SJCRH30 (cell line): ENCODE measurements at places on chromosomes 6 and 20. TPM values are rescaled to one million over a fixed set of nuclear protein-coding genes. Genes with fewer than 3 reads are reported as not detected.
A peak's percentile ranks its signal among the peaks of the same experiment; 100 is the strongest.

DNA sequence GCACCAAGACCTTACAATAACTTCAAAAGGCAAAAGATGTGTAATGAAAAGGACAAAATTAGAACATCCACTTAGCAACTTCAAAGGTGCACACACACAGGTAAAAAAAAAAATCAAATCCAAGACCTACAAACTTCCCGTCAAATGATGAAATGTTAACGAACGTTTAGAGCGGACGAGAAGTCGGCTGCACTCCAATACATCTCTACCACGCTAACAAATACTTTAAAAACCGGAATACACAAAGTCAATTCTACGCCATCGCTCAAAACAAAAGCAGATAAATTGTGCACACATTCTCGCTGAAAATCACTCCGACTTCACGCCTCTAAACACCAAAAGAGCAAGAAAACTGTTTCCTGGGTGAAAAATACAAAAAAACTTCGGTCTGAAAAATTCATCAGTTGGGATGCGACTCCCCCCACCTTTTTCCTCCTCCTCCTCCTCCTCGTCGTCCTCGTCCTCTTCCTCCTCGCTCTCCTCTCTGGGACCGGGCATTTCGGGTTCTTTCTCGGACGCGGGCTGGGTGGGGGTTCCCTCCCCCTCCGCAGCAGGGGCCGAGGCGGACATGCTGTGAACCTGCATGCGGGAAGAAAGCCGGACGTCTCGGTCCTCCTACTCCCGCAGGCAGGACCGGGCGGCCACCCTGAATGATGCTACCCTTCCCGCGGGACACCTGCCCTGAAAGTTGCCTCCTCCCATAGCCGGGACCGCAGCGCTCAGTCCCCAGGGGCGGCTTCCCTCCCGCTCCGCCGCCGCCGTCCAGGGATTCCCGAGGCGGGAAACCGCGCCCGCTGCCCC is 712 bp downstream of the DEK start:
- H3K36me3 ChIP-seq, result peaks cover 34% of the 10 kb centered on the region
- H3K27ac ChIP-seq, result peak overlapping the region; percentile 91
- H3K4me1 ChIP-seq, result peaks cover 10% of the 10 kb centered on the region
- DNase-seq, result no peak
- H3K4me3 ChIP-seq, result peak overlapping the region; percentile 98
- H3K27me3 ChIP-seq, result no peaks in the 10 kb centered on the region

DNA sequence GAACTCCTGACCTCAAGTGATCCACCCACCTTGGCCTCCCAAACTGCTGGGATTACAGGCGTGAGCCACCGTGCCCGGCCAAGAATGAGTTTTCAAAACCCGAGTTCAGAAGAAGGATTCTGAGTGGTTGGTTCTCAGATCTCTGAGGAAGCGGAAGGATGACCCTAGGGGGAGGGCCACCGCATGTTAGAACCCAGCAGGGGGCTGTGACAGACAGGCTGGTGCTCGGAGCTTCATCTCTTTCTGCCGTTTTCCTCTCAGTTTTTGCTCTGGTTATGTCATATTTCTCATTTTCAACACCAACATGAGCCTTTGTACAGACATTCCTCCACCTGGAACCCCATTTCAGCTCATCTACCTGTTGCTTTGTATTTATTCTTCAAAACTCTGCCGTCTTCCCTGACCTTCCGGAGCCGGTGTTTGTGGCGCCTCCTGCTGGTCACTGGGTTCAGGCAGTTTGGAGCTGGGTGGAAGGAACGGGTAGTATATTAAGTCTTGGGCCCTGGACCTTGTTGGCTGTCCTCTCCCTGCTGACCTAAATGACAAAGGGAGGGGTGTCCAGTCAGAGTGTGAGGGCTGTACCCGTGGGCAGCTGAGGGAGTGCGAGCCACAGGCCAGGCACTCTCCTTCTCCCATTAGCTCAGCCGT is at the start of gene DEFB123:
Gene DEFB123 (plus strand): TSS at position 621 of the 648 bp plus-strand sequence. CDS start 67 bp downstream, outside the sequence.
- H3K27me3 ChIP-seq, result peaks cover 8% of the 10 kb centered on the region
- no peaks in the 10 kb centered on the region for H3K36me3 ChIP-seq
- H3K27ac ChIP-seq, result no peak within 1 kb of the TSS
- H3K4me1 ChIP-seq, result no peaks in the 10 kb centered on the region
- no peak for DNase-seq

- no peak overlapping the region for H3K4me3 ChIP-seq
- H3K36me3 ChIP-seq, result no peaks in the 10 kb centered on the region
- H3K27ac ChIP-seq, result no peak overlapping the region
- peaks cover 26% of the 10 kb centered on the region for H3K4me1 ChIP-seq
- H3K27me3 ChIP-seq, result 0 out of 2 replicates have a peak, but pooled peaks cover 5% of the 10 kb centered on the region
These were observed 9.2 kb upstream of the FAM83C start for GRCh38 chr20:35301426-35301825.

DNA sequence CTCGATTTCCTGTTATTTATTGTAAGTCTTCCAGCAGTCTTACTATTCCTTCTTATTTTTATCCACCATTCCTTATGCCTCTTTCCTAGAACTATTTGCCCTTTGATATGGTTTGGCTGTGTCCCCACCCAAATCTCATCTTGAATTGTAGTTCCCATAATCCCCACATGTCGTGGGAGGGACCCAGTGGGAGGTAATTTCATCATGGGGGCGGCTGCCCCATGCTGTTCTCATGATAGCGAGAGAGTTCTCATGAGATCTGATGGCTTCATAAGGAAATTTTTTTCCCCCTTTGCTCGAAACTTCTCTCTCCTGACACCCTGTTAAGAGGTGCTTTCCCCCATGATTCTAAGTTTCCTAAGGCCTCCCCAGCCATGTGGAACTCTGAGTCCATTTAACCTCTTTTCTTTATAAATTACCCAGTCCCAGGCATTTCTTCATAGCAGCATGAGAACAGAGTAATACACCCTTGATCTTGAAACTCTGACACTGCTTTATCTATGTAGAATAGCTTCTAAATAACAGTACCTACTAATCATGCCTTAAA is 48.8 kb downstream of the PLN start:
- no peaks in the 10 kb centered on the region for H3K36me3 ChIP-seq
- H3K4me1 ChIP-seq, result no peaks in the 10 kb centered on the region
- no peaks in the 10 kb centered on the region for H3K27me3 ChIP-seq
- H3K4me3 ChIP-seq, result no peak overlapping the region

The FLRT3 gene
- total RNA-seq, result 5.3 and 6.5 TPM in 2 replicates

DNA sequence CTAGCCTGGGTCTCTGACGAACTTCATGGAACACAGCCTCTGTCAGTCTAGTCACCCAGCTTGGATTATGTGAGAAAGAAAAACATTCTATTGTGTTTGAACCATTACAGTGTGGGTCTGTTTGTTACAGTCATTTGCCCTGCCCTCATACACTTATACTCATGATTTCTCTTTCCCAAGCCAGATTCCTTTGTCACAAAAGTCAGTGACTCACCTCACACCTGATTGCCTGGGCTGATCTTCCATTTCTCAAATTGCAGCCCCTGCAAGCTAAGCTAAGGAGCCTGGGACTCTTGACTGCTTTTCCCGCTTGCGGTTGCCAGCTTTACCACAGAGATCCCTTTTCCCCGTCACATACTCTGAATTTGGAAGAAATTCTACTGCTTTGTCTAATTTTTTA is 395.9 kb downstream of the SAMD5 start:
- DNase-seq, result no peak
- H3K27me3 ChIP-seq, result no peaks in the 10 kb centered on the region
- H3K27ac ChIP-seq, result peak overlapping the region; percentile 65
- no peak overlapping the region for H3K4me3 ChIP-seq
- H3K36me3 ChIP-seq, result no peaks in the 10 kb centered on the region

DNA sequence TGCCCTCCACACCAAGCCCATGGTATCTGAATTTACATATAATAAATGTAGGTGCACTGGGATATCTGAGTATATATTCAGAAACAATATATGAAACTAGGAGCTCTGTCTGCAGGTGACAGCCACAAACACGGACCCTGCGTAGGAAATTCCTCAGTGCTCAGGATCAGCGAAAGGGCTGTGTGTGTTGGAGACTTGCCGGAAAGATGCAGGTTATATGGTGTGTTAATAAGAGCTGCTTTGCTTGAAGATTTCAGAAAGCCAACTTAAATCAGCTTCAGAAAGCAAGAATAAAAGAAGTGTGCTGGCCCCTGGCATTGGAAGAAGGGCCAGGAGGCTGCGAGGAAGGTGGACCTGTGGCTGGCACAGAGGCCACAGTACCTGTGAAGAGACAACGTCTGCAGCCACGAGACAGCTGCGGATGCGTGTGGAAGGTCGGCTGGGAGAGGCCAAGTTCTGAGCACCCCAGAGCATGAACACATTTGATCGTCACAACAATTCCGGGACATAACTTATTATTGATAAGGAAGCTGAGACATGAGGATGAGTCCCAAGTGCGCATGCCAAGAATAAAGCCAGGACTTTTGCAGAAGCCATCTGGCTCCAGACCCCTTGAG is 183.2 kb downstream of the DLL1 start:
- no peak overlapping the region for H3K4me3 ChIP-seq
- DNase-seq, result no peak
- H3K27ac ChIP-seq, result no peak overlapping the region
- H3K4me1 ChIP-seq, result no peaks in the 10 kb centered on the region
- H3K27me3 ChIP-seq, result peaks cover 5% of the 10 kb centered on the region; the same call in 1 of the 2 replicates
- no peaks in the 10 kb centered on the region for H3K36me3 ChIP-seq

GRCh38 chr6:33708516-33709204 is 2.8 kb downstream of the UQCC2 start:
- H3K4me3 ChIP-seq, result no peak overlapping the region
- DNase-seq, result no peak
- H3K4me1 ChIP-seq, result peaks cover 4% of the 10 kb centered on the region; the same call in 1 of the 2 replicates
- H3K27ac ChIP-seq, result no peak overlapping the region
